Articular chondrocyte of knee joint (primary cell): ENCODE measurements at places on chromosomes 11 and 22. TPM values are rescaled to one million over a fixed set of nuclear protein-coding genes. Genes with fewer than 3 reads are reported as not detected.

The ALDH3B1 gene
- total RNA-seq, result 50.2 and 50.5 TPM in 2 replicates

The CD248 gene
- 29.1 and 39.1 TPM in 2 replicates for total RNA-seq

The DDI1 gene
- not detected in 2 replicates for total RNA-seq

The FADS1 gene
- total RNA-seq, result 51.5 and 91.2 TPM in 2 replicates

The MMP12 gene
- 0.11 and 0.26 TPM in 2 replicates for total RNA-seq
